ENCODE measurements at places on chromosomes 6 and 20. TPM values are rescaled to one million over a fixed set of nuclear protein-coding genes. Genes with fewer than 3 reads are reported as not detected.

SLC52A3 gene
- 7.3 TPM for total RNA-seq

SSR1 gene
- total RNA-seq, result 91.6 TPM

LAMA2 gene
- total RNA-seq, result 6.4 TPM

LIME1 gene
- 4.5 TPM for total RNA-seq

PROKR2 gene
- total RNA-seq, result 2.0 TPM

HRH3 gene
- 2.9 TPM for total RNA-seq

KIFC1 gene
- 83.7 TPM for total RNA-seq

TREM1 gene
- total RNA-seq, result not detected

ACTR5 gene
- 11.5 TPM for total RNA-seq

CLPSL2 gene
- total RNA-seq, result 6.2 TPM

ROS1 gene
- total RNA-seq, result 0.05 TPM
